ENCODE measurements at places on chromosomes 16 and 17.

DNA sequence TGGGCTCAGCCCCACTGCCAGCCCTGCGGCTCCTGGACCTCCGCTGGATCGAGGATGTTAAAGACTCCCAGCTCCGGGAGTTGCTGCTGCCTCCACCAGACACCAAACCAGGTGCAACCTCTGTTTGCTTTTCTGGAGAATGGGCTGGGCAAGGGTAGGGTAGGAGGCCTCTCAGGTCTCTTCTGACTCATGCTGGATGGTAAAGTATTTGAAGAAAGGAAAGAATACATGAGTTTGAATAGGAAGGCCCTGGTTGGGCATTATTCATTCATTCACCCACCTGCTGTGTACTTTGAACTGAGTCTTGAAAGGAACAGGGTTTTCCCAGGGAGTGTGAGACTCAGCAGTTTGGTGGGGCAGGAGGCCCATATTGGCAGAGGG lies 6.5 kb upstream of the ORAI3 start:
- no peak for DNase-seq

- no peak for DNase-seq
Measured at GRCh38 chr17:31392856-31393748, 1.6 kb downstream of the RAB11FIP4 start.

DNA sequence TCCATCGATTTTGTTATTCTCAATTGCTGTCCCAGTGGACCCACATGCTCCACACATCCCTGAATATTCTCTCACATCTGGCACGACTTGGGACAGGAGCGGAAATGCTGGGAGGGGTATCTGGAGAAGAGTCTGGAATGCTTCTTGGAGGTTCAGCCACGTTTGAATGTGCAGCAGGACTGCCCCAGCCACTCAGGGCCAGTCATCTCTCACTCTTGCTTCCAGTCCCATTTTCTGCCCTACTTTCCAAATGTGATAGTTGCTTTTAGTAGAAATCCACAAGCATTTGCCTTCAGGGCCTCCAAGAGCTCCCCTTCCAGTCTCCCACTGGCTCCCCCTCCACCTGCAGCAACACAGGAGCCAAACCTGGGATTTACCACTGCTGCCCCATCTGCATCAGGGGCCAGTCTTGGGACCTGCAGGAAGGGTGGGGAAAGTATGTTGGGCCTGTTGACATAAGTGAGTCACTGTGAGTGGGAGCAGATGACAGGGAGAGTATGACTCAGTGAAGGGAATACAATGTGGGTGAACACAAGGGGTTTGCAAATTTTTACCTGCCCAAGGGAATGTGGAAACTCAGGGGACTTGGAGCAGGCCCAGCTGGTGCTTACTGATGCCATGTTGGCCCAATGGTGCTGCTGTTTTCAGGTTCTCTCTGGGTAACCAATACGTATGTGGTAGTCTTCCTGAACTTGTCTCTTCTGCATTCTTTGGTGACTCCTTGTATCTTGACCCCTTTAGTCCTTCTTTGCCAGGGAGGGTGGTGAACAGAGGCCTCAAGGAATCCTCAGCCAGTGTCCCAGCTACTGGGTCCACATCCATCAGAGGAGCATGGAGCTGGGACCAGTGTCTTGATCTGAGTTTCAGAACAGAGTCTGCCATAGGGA lies 78.8 kb upstream of the CRHR1 start:
- DNase-seq = no peak

DNA sequence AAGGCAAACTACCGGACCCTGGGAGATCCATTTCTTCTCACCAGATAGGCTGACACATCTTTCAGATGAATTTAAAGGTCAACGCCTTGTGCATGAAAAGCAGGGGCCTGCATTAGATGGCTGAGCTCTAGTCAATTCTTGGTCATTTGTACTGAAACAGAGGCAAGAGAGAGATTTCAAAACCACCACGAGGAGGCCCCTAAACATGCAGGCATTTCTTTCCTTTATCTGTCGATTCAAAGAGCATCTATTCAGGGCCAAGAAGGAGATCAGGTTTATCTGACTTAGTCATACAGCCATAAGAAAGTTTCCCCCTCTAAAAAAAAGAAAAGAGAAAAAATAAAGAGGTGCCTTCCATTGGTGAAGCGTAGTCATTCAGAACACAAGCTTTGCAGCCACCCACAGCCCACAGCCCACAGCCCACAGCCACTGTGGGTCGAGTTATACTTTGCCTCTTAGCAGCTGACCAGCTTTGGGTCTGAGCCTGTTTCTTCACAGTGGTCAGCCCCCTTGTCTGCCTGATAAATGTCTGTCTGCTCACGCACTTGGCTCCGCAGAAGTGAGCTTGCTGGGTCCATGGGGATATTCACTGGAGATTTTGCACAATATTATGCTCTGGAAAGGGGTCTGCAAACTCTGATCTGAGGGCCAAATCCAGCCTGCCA lies 207.5 kb downstream of the CDH13 start:
- DNase-seq = no peak

DNA sequence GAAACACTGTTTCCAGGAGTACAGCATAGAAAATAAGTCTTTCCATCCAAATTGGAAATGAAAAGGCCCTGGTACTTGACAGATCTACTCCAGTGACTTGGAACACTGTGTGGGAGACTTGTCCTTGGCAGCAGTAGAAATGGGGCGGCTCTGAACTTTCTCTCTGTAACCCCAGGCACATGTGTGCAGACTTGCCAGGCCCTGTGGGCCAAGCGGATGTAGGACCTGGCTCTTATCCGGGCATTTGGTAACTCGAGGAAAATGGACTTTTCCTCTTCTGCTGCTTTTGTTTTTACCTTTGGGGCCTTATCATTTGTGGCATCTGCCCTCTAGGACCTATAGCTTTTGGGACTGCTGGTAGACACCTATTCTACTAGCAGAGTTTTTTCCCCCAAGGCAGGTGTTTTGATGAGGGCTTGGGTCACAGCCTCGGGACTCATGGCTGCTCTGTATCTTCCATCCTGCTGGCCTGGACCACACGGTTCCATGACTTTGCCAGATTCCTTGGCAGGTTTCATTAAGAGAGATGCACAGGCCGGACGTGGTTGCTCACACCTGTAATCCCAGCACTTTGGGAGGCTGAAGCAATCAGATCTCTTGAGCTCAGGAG lies 43.5 kb downstream of the SMPD3 start:
- DNase-seq = no peak

DNA sequence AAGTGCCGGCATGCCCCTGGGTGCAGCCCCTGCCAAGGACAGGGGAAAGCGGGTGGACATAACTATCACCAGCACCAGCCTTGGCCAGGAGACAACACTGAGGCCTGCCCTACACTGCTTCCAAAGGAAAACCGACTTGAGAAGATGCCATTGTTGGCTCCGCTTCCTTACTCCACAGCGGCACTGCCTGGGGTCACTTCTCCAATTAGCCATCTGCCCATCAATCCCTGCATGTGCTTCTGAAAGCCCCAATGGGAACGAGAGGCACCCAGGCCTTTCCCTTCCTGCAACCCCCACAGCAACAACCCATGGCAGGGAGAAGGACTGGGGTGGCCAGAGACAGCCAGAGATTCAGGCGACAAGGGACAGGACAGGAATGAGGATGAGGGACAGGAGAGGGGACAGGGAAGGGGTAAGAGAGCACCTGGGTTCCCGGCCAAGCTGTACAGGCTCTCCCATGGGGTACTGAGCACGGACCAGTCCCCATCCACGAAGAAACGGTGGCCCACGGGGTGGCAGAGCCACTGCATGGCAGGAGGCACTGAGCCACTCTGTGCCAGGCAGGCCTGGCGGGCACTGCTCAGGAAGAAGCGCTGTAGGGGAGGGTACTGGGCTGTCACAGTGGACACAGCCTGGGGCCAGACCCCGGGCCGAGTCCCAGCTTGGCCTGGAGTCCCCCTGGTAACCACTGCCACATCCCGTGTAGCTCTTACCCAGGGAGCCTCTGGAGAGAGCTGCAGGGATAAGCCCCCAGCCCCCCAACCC lies 21.2 kb downstream of the SREBF1 start:
- no peak for DNase-seq

DNA sequence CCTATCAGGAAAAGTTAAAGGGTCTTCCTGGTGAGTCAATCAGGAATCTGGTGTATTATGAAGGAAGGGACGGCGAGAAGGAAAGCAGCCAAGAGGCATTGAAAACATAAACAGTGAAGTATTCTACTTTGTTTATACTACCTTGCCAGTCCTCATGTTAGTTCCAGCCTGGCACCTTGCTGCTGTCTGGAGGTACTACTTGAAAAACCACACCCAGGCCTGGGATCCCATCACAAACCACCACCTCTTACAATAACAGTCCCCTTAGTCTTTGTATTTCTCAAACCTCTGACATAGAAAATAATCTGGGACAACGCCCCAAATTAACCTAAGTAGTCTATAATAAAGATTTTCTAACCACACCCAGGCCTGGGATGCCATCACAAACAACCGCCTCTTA lies 676.7 kb upstream of the SOX9 start:
- DNase-seq = no peak

DNA sequence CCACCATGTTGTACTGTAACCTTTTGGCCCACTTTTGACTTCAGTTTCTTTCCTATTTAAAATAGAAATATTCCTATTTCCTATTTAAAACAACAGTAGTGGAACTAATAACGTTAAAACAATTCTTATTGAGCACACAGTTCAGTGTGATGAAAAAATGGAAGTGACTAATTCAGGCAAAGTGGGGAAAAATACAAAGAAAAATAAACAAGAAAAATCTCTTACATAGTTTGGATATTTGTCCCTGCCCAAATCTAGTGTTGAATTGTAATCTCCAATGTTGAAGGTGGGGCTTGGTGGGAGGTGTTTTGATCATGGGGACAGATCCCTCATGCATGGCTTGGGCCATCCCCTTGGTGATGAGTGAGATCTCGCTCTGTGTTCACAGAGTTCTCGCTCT lies 198.1 kb upstream of the CPHXL start:
- no peak for DNase-seq

GRCh38 chr16:10466861-10467260 lies 81.0 kb downstream of the ATF7IP2 start:
- no peak for DNase-seq

DNA sequence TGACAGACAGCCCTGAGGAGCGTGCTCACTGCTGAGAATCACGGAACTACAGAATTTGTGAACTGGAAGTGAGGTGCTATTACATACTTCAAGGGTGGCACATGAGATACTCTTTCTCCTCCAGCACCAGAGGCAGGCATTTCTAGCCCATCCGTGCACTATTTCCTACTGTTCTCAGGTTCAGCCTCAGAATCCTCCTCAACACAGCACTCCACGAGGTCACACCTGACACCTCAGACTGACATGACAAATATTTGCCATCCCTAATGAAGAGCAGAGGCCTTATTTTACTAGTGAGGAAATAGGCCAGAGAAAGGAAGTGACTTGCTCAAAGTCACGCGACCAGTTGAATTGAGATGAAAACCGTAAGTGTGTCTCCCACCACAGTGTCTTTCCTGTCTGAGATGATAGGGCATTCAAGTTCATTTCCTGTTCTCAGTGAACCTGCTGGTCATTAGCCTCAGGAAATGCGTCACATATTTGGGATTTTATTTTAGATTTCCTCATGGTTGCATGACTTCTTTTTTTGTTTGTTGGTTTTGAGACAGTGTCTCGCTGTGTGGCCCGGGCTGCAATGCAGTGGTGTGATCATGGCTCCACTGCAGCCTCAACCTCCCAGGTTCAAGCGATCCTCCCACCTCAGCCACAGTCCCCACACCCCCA lies 23.6 kb downstream of the SEZ6 start:
- DNase-seq = no peak

- DNase-seq = no peak
Measured at GRCh38 chr17:3667366-3668278, 756 bp downstream of the TAX1BP3 start.

DNA sequence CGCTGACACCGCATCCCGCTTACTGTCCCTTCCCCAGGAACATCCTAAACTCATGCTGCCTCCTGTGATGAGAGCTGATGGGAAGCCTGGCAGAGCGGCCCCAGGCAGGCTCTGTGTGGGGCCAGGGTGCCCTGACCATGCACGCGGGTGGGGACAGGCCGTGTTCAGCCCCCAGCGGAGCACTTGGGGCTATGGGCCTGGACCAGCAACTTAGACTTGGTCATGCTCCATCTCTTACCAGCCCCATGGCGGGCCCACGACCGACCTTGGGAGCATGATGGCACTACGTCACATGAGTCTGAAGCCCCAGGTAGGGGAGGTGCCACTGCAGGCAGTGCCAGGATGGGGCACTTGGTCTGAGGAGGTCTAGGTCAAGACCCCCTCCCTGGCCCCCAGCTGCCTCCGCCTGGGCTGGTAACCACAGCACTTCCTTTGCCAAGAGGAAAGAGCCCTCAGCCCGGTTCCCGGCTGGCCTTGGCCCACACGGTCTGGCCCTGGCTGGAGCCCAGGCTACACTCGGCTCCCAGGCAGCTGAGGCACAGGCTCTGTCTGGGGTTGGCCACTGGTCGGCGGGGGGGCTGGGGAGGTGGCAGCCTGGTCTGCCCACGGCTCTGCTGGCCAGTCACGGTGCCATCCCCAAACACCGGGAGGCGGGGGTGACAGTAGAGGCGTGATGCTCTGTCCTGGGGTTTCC lies 25.7 kb downstream of the BAHCC1 start:
- no peak for DNase-seq

- no peak for DNase-seq
Measured at GRCh38 chr17:36816907-36817288, 120.4 kb upstream of the LHX1 start.

DNA sequence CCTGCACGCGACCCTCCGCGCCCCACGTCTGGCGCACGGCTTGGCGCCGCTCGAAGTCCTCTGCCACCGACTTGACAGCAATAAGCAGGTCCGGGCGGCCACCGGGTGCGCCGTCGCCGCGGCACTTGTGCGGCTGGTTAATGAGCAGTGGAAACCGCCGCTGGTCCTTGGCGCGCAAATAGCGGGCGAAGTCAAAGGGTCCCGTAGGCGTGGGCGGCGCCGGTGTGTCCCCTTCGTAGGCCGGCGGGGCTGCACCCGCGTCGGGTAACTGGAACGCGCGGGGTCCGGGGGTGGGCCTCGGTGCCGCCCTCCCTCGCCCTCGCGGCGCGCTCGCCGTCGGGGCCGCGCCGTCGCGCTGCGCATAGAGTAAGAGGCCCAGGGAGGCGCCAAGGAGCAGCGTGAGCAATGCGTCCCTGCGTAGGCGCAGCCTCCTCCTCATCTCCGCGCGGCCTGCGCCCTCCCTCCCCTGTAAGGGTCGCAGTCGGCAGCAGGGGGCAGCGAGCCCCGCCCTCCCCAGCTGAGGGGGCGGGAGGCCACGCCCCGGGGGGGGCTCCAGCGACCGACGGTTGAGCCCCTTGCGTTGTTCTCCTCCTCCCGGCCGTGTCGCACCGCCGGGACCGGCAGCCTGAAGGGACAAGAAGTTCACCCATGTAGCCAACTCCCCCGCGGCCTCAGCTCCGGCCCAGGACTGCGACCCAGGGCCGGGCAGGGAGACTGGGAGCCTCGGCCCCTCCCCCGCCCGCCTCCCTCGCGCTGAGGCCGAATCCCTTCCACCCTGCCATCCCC lies 558 bp downstream of the B3GNT9 start:
- no peak for DNase-seq

- DNase-seq = no peak
Measured at GRCh38 chr16:7338826-7339225, 6.2 kb downstream of the RBFOX1 start.

- DNase-seq = no peak
Measured at GRCh38 chr17:77237232-77238008, 96.7 kb downstream of the SEC14L1 start.

Measured in esophagus squamous epithelium (tissue), 5 donors.